ENCODE measurements at places on chromosomes 4 and X.

GRCh38 chrX:68829582-68830418, 979 bp downstream of the EFNB1 start:
- peak; percentile 42 for DNase-seq

- DNase-seq: no peak
These were observed 103.9 kb downstream of the STIM2 start for GRCh38 chr4:26964512-26964911.

- no peak for DNase-seq
These were observed 66.1 kb downstream of the KIT start for GRCh38 chr4:54723820-54724219.

- DNase-seq: no peak
These were observed 139.1 kb downstream of the MAB21L2 start for GRCh38 chr4:150720973-150721518.

GRCh38 chrX:134849390-134849789, 141.4 kb upstream of the SMIM10 start:
- no peak for DNase-seq

DNA sequence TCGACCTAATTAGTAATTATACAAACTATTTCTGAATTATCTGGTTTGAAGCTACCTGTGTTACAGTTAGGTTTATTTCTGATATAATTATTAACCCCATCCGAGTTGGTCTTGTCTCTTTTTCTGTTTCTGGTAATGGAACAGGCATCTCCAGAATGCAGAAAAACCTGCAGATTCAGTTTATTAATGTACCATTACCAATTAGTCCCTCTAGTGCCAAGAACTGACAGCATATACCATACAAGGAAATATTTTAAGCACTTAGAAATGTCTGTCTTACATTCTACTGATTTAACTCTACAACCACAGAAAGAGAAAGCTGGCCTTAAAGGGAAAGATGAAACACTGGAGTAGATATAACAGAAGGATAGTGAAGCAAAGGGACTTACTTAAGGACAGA, 570.6 kb downstream of the CENPC start:
- DNase-seq: no peak

DNA sequence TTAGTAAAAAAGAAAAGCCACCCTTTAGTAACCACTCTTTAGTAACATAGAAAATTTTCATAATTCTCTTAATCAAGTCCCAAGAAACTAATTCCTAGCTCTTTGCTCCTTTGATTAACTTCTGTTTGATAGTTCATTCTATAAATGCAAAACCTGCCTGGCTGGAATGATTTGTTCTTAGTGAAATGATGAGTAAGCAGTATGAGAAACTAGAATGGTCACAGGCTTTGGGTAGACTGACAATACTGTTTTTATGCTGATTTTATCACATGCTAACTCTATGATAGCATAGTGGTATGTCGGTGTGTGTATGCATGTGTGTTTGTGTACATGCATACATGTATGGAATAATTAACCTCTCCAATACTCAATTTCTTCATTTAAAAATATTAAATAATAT, 81.2 kb downstream of the SYTL5 start:
- no peak for DNase-seq

DNA sequence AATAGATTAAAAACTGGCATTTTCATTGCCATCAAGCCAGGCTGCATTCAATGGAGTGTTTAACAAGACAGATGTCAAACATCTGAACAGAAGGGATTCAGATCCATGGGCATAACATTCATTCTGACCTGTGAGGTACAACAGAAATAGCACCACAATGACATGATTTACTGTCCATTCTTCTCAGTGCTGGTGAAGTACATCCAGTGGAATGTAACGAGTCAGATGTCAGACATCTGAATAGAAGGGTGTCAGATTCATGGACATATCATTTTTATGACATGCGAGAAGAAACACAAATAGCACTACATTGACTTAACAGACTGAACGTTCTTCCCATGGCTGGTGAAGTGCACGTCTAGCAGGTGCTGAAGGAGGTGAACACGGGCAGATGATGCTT, 186.4 kb downstream of the PPP4R3C start:
- no peak for DNase-seq

GRCh38 chr4:12499693-12500092, 984.4 kb downstream of the RAB28 start:
- DNase-seq: no peak

DNA sequence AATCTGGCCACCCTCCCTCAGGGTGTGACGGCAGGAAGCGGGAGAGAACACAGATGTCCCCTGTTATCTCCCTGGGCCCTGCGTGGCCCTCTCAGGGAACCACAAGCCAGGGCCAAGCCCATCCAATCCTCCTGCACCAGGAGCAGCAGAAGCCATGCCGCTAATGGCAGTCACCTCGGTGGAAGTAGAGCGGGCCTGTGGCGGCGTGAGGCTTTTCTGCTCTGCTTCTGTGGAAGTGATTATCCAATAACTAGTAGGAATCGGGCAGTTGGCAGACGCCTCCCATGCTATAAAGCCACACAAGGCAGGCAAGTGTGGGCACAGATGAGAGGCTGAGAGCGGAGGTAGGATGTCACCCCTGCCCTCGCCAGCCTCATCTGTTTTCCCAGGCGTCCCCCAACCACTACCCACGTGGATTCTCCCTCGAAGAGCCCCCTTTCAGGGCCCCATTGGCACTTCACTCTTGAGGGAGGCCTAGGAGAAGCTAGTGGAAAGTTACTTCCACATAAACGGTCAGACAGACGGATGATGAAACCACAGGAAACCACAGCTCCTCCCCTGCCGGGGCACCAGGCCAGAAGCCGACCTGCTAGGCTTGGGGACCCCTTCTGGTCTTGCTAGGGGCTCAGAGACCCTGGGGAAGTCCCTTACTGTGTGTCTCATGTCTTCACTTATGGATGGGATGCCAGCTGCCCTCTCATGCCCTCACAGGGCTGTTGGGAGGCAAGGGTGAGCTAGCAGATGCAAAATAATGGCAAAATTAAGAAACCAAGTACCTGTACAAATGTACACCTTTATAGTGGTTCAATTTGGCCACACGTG, 18.8 kb upstream of the TMSB4X start:
- peak; percentile 77 for DNase-seq

GRCh38 chr4:24473309-24473721, 111.0 kb downstream of the DHX15 start:
- DNase-seq: peak; percentile 28

DNA sequence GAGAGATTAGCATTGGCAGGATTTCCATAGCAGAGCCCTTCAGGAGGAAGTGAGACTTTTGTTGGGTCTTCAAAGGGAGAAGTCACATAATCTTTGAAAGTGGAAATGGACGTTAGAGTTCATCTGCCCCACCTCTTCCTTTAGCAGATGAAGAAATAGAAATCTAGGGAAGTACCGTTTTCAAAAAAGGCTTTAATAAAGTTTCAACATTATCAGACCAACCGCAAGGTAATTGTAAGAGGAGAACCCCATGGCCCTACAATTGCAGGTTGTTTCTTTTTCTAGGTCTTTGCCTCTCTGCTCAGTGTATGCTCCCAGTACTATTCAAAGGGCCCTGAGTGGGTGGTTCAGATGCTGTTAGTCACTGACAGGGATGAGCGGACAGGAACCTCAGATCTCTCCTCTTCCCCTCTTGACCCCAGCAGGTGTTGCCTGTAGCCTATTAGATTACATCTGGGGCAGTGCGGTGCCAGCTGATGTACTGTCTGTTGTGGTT, 48.6 kb upstream of the AP1S2 start:
- no peak for DNase-seq

DNA sequence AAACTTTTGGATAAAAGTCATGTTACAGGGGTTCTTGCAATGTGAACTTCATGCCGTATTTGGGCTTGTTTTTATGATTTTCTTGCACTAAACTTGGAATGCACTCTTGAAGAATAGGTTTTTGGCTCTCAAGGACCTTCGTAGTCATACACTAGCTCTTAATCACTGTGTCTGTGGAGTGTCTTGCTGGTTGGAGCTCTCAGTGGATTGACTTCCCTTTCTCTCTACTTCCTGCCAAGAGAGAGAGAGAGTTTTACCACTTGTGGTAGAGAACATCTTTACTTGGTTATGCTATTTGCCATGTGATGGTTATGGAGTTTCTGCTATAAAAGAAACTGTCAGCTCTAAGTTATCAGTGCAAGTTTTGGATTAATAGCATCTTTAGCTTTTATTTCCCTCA, 112.4 kb downstream of the BMPR1B start:
- DNase-seq: no peak

DNA sequence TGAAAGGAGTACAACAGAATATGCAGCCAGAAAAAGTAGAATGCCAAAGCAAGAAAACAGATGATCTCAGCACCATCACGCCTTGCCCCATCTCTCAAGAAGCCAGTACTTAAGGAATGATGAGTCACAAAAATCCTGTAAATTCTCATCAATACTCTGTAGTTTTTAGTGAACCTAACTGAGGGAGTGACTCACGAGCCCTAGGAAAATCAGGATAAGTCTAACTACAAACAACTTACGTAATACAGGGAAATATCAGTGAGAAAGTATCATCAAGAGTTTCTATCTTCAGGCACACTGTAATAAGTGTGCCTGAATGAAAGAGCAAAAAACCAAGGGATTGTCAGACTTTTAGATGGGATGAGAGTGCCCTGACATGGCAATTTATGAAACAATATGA, 644.4 kb downstream of the STPG2 start:
- no peak for DNase-seq

- DNase-seq: no peak
These were observed 17.0 kb downstream of the GPAT3 start for GRCh38 chr4:83552924-83553323.

GRCh38 chr4:92455951-92456350, 152.2 kb downstream of the GRID2 start:
- no peak for DNase-seq

DNA sequence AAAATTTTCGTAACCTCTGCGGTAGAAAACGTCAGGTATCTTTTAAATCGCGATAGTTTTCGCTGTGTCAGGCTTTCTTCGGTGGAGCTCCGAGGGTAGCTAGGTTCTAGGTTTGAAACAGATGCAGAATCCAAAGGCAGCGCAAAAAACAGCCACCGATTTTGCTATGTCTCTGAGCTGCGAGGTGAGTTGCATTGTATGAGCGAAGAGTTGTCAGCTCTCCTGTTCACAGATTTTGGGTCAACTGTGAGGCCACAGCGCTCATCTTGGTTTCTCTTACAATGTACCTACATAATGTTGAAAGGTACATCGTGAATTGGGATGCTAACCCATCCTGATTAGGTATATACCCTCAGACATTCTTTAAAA, 486 bp downstream of the CLCN3 start:
- peak; percentile 64 for DNase-seq

DNA sequence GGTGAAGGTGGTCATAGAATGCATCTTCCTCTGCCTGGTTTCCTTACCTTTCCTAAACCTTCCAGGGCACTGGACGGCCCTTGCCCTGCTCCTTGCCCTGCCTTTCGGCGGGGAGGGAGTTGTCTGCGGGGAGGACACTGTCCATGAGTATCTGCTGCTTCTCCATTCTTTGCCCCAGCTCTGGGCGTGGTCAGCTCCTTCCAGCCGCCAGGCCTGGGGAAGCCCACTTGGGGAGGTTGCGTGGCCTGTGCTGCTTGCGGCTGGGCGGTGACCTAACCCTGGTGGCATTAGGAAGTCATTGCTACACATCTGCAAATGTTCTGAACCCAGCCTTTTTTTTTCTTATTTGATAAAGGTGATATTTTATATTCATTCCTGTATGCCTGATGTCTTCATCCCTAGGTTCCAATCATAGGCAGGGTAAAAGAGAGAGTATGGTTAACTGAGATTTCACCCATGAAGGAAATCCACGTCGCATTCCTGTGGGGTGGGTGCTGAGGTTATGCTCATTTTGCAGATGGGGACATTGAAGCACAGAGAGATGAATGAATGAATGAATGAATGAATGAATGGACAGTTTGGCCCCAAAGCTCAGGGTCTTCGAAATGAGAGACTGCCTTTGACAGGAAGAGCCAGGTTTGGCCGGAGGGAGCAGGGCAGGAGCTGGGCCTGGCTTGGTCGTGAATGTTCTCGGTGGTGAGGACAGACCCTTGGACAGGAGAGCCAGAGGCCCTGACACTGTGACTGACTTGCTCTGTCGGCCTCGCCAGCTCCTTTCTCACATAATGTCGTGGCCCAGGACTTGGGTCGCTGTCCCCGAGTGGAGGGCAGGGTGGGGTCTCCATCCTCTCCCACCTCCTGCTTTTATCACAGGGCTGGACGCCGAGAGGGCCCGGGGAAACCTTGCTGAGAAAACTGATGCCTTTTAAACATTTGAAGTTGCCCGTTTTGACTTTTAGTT, 57.8 kb upstream of the GPR78 start:
- DNase-seq: no peak

- DNase-seq: no peak
These were observed 105.5 kb downstream of the SHROOM3 start for GRCh38 chr4:76540486-76540885.

DNA sequence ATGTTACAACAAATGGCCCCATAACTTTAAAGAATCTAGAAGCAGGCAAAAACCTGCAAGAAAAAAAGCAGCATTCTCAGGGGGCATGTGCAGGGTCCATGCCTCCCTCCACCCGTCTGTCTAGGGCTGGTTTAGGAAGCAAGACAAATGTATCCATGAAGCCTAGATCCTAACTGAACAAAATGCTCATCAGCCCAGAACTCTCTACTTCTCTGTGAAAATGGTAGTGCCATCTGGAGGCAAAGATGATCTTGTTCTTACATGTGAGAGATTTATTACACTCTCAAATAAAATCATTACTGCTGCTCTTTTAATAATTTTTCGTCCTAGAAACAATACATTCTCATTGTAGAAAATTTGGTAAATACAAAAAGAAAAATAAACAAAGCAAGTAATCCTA, 26.7 kb downstream of the NR3C2 start:
- no peak for DNase-seq

DNA sequence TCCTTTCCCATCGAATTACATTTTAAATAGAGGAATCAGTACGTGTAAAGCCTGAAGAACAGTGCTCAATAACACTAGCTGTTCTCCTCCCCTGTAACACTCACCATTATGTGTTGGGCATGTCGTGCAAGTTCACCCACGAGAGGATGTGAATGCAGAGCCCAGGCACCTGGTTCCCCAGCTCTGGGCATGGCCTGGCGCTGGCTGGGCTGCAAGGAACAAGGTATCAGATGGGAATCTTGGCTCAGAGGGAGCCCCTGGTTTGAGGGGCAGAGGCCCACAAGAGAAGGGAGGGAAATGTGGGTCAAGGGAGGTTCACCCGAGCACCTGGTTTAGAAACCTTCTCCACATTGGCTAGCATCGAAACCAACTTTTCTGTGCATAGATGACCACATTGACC, 41.7 kb upstream of the MTM1 start:
- no peak for DNase-seq

- no peak for DNase-seq
These were observed 107.6 kb upstream of the BMP3 start for GRCh38 chr4:80922941-80923340.

GRCh38 chr4:44532851-44533250, 84.2 kb upstream of the KCTD8 start:
- no peak for DNase-seq

DNA sequence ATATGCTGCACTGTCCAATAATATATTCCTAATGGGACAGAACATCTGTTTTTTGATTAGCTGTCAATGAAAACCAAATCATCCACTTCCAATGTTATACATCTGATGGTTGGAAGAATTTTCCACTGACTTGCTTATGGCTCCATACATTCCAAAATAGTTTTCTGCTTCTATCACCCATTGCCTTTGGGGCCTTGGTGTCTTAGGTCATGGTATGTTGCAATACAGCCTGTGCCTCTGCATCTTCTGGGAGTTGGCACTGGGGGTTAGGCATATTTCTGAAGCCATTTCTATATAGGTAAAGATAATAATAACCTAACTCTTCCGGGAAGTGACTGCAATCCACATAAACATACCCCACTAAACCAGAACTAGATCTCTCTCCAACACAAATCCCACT, 53.2 kb upstream of the NR3C2 start:
- no peak for DNase-seq

- no peak for DNase-seq
These were observed 21.5 kb upstream of the PHKA1 start for GRCh38 chrX:72735561-72735960.

Data from natural killer cell (primary cell).